ENCODE measurements at places on chromosomes 5 and 9.

DNA sequence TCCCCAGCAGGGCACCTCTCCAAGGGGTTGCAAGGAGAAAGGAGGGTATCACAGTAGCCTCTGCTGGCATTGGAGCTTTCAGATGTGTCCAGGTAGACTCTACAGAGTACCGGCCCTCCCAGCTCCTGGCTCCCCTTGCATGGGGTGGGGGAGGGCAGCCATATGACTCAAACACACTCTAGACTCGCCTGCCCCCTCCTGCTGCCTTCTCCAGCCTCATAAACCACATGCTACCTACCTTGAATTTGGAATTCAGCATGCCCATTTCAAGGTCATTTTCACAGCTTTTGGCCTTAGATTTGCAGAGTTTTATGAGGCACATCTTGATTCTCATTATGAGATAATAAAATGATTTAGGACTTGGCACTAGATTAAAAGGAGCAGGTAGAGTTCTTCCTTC, 32.8 kb upstream of the SMIM32 start:
- DNase-seq, result no peak

DNA sequence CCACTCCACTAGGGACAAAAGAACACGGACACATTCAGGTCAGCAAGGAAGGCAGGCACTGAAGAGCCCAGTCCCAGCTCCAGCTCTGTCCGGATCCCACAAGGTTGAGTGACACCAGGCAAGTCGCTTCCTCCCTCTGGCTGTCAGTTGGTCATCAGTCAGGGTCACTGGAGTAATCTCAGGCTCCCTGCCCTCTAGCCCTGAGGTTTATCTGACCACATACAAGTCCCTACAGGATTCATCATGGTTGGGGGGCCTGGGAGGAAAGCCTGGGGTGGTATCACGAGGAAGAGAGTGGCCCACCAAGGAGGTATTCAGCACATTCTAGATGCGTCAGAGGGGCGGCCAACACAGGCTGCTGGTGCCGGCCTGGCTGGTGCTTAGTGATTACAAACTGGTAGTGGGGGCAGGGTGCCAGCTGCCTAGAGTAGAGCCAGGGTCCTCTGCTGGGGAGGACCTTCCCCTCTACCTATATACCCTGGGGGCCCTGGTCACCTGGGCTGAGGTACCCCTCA, 81.5 kb downstream of the SHB start:
- no peak for DNase-seq

- no peak for DNase-seq
Measured at GRCh38 chr5:137283801-137284200, 215.3 kb downstream of the SPOCK1 start.

GRCh38 chr5:177319913-177320588, 8.4 kb upstream of the MXD3 start:
- no peak for DNase-seq

GRCh38 chr5:143699121-143699520, 112.8 kb upstream of the HMHB1 start:
- no peak for DNase-seq

DNA sequence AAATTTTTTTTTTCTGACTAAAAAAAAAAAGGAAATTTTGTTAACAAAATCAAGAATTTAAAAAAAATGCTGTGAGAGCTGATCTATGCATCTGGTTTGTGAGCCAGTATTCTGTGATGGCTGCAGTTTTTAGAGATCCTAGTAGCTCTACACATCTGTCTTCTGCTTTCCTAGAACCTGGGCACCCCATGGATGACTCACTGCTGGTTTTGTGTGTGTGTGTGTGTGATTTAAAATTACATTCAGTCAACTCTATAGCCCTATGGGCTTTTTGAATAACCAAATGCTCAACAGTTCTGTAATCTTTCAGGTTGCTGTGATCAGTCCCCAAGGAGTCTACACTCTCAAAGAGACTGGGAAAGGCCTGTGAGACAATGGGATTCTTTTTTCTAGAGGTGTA, 2.5 kb upstream of the PSMD5 start:
- DNase-seq, result no peak

Measured in stimulated activated naive B cell treated with anti-CD40 and anti-IgM and Interleukin-4, amounts not matched to agents 10 μg/mL and 1 μg/mL and 100 μg/mL, for 72 hours (primary cell).